ENCODE measurements at places on chromosomes 16 and 17.
A peak's percentile ranks its signal among the peaks of the same experiment; 100 is the strongest.

- DNase-seq, result no peak
Measured at GRCh38 chr16:359871-360697, 7.6 kb upstream of the AXIN1 start.

DNA sequence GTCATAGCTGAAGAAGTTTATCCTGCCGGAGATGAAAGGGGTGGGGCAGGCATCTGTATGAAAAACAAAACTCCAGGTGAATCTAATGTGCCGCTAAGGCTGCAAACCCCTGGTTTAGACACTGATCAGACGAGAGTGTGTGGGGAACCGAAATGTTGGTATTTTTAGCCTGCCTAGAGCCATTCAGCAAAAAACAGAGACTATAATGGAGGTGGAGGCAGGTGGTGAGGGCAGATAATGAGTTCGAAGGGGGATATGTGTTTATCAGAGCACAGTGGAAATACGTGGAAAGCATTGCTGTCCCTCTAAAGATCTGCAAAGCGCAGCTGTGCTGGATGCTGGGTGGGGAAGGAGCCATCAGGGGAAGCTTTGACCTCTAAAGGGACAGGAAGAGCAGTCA, 127.5 kb upstream of the WSCD1 start:
- no peak for DNase-seq

GRCh38 chr17:40541060-40541872, 24.0 kb downstream of the CCR7 start:
- DNase-seq, result peak; percentile 46

DNA sequence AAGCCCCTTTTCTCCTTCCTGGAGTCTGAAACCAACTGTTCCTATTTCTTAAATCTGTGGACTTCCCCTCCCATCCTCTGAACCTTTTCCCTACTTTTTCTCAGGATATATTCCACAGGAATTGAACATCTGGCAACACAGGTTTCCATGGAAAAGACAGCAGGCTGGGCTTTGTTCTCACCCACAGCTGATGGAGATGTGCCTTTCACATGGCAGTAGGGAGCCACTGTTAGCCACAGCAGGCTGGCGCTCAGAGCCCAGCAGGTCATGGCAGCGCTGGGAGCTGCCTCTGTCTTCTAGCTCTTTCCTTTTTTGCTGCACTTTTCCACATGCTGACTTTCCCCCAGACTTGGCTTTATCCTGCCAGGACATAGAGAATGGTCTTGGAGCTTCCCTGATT, 116.4 kb upstream of the NLRP1 start:
- no peak for DNase-seq

GRCh38 chr16:68629351-68629910, 15.7 kb upstream of the CDH3 start:
- DNase-seq, result no peak

GRCh38 chr17:77317091-77317750, 176.5 kb downstream of the SEC14L1 start:
- DNase-seq, result no peak

GRCh38 chr17:43900183-43900857, 7.0 kb downstream of the MPP2 start:
- peak; percentile 62 for DNase-seq

DNA sequence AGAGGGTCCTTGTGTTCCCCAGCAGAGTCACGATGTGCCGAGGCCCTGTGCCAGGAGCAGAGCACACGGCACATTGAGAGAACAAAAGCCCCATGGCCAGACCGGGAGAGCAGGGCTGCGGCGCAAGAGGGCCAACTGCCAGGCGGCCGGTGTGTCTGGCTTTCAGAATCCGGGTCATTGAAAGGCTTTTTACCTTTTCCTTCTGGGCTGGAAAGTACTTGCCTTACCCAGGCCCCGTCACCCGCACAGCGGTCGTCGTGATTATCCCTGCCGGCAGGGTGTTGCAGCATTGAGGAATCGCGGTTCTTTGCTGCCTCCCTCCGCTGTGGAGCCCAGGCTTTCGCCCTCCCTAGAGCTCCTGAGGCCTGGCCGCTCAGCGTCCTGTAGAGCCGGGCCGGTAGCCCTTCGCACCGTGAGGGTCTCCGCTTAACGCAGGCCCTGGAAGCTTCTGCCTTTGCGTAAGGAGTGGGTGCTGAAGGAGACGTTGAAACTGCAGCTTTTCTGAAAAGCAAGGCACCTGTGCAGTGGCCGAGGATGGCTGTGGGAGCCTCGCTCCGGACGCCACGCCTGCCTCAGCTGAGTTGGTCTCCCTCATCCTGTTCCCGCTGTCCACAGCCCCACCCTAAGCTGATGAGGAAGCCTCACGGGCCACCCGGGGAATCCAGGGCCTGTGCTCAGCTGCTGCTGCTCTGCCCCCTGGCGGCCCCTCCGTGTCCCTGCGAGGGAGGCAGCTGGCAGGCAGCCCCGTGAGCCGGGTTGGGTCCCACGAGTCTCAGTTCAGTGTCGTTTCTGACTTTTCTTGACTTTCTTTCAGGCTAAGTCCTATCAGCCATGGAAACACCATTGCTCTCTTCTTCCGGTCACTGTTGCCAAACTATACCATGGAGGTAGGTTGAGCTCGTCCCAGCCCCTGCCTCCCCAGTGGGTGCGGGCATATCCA, 8.6 kb upstream of the MC1R start:
- peak; percentile 73 for DNase-seq

GRCh38 chr17:80799538-80800480, 191.8 kb upstream of the CHMP6 start:
- DNase-seq, result no peak

DNA sequence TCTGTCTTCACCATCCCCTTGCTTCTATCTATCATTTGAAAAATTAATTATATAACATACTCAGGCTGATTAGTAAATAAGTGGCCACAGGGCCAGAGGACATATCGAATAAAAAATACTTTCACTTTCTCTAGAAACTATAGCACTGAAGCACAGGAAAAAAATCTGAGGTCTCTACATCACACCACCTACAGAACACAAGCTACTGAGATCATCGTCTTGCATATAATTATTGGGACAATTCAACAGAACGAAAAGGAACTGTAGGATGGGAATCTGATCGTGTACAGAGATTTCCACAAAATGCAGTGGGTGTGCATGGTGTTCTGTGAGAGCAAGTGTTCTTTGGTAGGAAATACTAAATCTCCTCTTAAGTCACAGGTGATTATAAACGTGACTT, 289.6 kb upstream of the ERCC4 start:
- DNase-seq, result no peak

DNA sequence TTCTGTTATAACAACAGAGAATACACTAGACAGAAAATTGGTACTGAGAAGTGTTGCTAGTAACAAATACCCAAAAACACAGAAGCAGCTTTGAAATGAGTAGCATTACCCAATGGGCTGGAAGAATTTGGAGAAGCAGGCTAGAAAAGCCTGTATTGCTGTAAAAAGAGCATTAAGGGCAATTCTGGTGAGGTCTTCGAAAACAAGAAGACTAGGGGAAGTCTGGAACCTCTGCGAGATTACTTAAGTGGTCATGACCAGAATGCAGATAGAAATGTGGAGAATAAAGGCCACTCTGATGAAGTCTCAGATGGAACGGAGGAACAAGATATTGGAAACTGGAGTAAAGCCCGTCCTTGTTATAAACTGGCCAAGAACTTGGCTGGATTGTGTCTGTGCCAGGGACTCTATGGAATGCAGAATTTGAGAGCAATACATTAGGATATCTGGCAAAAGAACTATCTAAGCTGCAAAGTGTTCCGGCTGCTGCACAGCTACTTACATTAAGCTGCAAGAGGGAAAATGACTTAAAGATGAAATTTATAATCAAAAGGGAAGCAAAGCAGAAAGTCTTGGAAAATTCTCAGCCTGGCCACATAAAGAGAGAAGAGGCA, 44.9 kb upstream of the PEMT start:
- DNase-seq, result no peak

- DNase-seq, result no peak
Measured at GRCh38 chr16:68526143-68526781, 12.8 kb upstream of the ZFP90 start.
